Activated T-helper 1 cell treated with anti-CD3 and anti-CD28 coated beads, Interleukin-2, amount 50 U/mL, for 16 hours (primary cell): ENCODE measurements at places on chromosomes 7 and 10.

DNA sequence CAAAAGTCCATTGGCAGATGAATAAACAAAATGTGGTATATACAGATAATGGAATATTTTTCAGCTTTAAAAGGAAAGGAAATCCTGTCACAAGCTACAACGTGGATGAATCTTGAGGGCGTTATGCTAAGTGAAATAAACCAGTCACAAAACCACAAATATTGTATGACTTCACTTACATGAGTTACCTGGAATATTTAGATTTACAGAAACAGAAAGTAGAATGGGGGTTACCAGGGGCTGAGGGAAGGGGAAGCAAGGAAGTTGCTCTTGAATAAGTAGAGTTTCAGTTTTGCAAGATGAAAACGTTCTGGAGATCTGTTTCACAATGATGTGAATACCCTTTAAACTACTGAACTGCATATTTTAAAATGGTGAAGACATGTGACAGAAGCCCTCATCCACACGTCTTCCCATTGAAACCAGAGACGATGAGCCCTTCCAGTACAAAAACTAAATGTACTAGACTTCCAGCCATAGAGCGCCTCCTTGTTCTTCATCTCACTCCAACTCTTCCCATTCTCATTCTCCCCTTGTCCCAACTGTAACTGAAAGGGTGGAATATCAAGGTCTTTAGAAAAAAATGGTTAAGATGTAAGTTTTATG is 62.4 kb downstream of the MICU1 start:
- no peak for DNase-seq

DNA sequence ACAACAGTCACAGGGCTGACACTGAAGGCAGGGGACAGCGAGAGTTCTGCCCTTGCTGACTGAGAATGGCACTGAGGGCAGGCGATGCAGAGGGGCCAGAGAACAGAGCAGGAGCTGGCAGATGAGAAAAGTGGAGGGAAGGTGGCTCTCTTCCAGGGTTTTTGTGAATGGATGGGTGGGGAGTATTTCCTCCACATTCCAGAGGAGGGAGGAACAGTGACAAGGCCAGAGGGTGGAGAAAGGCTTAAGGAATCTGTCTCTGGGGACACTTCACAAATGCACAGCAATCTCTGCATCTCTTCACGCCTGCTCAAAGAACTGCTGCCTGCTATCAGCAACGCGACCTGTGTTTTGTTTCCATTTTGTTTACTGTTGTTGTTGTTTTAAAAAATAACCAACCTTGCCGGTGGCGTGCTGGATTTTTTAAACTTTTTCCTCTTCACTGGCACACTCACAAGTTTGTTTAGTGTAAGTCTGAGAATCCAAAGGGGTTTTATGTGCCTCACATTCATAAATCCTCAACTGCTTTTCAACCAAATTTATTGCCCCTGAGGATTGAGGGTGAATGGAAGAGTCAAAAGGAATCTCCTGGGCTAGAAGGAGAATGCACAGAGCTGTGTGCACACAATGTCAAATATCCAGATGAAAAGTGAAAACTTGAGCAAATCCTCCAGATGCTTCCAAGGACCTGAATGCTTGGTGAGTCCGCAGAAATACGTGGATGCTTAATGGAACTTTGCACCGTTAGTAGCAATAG is 129.3 kb downstream of the GLI3 start:
- DNase-seq: no peak

DNA sequence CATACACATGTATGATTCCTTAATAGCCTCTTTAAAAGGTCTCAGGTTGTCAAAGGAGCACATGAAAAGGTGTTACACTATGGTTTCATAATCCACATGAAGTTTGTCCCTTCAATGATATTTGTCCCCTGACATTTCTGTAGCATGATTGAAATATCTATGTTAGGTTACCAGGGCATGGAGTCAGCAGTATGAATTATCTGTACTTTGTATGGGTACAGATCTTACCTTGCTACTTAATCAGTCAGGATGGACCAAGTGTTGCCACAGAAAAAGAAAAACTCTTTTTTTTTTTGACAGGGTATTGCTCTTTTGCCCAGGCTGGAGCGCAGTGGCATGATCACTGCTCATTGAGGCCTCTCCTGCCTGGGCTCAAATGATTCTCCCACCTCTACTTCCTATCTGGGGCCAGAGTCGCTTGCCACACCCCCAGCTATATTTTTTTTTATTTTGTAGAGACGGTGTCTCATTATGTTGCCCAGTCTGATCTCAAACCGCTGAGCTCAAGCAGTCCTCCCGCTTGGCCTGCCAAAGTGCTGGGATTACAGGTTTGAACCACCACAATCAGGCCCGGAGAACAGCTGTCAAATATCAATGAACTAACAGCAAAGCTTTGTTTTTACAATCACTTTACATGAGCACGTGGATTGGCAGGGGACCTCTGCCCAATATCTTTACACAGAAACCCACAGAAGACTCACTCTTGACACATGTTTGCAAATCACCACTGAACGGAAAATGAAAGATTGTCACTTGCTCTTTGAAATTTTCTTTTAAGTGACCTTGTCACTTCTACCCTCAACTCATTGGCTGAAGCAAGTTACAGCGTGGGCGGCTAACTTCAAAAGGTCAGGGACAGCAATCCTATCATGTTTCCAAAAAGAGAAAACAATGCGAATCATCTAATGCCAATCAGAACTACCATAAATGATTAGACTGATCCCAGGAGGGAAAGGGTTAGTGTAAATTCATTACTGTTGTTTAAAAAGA is 140.2 kb downstream of the PRKG1 start:
- no peak for DNase-seq

DNA sequence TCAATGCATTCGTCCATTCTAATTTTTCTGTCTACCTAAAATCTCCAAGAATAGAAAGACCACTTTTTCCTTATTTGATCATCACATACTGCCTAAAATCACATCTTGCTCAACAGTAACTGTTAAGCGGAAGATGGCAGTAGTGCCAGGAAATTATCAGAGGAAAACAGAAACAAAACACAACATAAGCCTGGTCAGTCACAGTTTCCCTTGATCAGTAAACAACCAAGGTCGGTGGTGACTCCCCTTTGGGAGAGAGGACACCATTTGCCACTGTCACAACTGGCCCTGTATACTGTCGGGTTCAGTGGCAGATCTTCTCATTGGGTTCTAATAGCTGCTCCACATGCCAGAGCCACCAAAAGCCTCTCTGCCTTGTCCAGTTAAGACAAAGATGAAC is 106.6 kb downstream of the PLXNA4 start:
- DNase-seq: no peak

GRCh38 chr10:131840788-131841118 is 60.1 kb upstream of the PPP2R2D start:
- no peak for DNase-seq

GRCh38 chr10:121927841-121928527 is at the start of gene ATE1:
Gene ATE1, minus strand, starts transcription at chr10:121928031. Its CDS starts 82 bp downstream, at chr10:121927949.
- DNase-seq: peak; percentile 65

- no peak for DNase-seq
Observed at GRCh38 chr7:102095321-102096011, 191.2 kb upstream of the SH2B2 start.

DNA sequence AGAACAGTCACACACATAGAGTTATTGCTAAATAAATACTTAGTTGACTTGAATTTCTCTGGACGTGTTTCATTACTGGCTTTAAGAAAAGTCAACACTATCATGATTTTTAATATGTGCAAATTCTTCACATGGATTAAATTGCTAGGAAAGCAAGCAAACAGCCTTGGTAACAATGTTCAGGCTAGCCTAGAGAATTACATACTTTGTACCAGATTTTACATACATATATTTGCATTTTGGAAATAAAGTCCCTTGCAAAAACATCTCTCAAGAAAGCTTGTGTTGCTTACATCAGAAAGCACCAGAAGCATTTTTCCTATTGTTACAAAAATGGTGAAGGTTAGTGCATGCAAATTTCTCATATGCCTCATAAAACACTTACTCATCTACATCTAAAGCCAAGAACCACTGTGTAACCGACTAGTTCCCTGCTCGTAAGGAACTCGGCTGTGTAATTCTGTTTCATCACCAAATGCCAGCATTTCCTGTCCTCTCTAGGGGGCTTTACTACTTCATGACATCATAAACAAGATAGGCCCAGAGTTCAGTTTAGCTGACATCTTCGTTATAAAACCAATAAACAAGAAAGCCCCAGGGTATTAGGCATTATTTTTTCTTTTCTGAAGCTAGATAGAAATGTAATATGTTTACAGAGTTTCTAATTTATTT is 87.8 kb downstream of the CFAP58 start:
- no peak for DNase-seq

DNA sequence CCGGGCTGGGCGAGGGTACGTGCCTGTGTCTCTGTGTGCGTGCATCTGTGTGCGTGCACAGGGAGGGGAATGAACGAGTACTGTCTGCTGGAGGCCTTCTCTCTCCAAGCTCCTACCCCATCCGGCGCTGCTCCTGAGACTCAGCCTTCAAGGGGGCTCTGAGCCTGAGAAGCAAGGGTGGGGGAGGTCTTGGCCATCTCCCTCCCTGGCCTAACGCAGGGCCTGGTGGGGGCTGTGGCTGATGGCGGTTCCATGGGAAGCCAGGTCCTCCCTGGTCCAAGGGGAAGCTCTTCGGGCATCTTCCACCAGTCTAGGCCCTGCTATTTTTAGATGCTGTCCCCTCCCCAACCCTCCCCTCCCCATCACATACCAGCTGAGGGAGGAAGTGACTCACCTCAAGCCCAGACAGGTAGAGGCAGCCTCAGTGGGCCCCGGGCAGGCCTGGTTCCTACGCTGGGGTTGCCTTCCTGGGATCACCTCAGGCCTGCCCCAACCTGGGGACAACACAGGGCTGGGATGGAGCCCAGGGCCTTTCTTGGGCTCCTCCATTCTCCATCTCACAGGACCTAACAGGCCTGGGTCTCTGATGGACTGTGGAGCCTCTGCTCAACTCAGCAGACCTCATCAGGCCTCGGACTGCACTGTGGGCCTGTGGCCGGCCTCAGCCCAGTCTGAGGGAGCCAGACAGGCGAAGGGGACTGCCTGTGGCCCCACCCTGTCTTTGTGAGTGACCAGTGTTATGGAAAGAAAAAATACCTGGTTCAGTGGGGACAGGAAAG is 32.2 kb downstream of the DNAJB12 start:
- DNase-seq: no peak

DNA sequence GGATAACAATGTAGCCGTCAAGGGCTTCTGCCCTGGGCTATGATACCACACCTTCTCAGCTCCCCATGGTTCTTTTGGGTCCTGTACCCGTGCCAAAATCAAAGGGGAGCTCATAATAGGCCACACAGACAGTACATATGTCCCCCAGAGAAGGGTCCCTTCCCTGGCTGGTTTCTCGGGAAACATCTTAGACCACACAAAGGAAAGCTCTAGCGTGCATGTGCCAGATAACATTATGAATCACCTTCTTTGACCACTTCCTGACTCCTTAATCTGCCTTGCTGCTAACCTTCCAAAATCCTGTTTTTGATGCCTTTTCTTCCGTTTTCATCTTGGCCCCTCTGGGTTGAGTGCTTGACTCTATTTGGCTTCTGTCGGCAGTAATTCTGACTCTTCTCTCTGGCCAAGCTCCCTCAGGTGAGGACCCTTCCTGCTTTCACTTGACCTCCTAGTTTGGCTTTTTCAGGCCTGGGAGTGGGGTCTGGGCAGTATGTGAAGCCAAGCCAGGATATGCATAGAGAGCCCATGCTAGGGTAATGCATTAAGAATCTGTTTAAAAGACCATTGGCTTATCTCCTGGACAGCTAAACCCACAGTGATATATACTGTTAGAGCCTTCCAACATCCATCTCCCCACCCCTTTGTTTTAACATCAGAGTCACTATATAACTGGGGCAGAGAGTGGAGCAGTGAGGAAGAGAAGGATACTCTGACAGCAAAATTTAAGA is 84.8 kb downstream of the ANLN start:
- no peak for DNase-seq

- DNase-seq: no peak
Observed at GRCh38 chr10:120394446-120394845, 62.6 kb upstream of the PLPP4 start.

DNA sequence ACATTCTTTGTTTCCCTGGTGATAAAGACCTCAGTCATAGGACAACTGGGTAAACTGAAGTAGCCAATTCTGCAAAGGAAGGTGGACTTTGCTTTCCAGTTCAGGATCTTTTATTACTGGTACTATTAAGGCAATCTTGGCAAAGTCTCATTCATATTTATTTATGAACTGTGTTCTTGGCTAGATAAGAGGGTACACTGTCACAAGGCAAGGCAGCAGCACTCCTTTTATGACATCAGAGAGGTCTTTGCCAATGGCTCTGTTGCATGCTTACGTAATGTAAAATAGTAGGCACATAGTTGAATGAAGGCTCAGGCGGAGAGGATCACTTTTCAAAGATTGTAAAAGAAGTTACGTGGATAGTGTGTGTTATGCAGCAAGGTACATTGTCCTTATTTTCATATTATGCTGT is 63.7 kb upstream of the PDK4 start:
- DNase-seq: no peak

GRCh38 chr10:90199093-90199492 is 497.7 kb downstream of the KIF20B start:
- no peak for DNase-seq

DNA sequence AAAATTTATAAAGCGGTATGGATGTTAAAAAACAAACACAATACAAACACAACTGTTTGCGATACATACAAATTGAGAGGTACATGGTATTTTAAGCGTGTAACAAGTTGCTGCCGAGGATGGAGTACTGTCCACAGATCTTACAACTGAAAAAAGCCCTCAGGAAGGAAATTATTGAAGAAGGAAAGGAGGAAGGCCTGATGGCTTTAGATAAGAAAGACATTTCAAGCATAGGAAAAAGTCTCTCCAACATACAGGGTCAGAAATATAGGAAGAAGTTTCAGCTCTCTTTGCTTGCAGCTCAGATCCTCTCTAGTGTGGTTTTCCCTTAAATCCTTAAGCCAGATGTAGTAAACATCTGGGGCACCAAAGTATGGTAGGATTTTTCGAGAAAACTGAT is 25.0 kb downstream of the RBM28 start:
- no peak for DNase-seq

DNA sequence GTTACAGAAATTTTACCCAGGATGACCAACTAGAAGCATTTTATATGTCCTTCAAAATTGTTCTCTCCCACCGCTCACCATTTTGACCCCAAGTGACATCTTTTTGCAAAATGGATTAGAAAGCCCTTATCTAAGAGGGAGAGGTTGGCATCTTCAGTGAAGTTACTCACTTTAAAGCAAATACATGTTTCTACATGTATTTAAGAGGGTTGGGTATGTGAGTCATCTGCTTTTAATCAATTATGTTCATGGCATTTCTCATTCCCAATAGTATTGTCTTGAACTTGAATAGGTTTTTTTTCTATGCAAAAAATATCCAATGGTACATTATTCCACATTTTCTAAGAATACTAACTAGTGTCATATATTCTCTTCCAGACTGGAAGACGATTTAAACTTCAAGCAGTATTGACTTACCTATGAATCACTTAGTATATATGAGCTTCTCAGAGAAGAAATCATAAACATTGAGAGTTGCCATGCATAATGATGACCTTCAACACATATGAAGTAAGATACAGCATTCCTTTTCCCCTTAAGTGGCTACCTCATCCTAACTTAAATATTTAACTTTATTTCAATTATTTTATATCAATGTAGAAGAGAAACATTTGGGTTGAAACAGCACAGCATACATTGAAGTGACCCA is 132.8 kb downstream of the POLR1F start:
- no peak for DNase-seq

GRCh38 chr10:112631501-112632400 is 184.7 kb downstream of the VTI1A start:
- DNase-seq: no peak
